Central memory CD8-positive, alpha-beta T cell (primary cell): ENCODE measurements at places on chromosomes 16 and 17.

DNA sequence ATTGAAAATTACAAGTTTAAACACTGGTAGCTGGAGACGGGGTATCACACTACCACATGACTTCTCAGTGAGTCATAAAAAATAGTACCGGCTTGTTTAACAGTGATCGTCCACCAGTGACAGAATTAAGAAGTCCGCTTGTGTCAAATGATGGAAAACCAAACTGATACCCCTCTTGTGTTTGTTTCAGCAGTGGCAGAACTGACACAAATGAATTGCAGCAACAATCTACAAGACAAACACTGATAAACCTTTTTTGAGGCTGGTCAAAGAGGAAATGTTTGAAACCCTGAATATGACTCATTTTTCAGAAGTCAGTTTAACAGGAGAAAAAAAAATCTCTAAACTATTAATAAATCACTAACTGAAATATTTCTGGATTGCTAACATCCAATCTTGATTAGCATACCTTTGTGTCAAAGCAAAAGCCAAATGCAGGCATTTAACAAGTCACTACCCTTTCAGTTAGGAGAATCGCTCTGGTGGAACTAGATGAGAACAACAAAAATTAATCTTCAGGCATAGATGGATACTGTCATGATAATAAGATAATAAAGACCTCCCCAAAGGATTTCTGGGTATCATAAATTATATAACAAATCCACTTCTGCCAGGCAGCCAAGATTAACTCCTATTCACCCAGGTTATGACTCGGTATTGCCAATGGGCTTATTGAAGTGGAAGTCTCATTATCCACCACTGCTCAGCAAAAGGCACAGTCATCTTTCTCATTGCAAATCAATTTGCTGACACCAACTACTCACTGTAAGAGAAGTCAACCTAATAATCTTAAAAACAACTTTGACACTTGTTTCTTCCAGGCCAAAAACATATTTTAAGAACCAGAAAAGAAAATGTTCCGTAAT lies 20.8 kb downstream of the DCUN1D3 start:
- no peak for DNase-seq

DNA sequence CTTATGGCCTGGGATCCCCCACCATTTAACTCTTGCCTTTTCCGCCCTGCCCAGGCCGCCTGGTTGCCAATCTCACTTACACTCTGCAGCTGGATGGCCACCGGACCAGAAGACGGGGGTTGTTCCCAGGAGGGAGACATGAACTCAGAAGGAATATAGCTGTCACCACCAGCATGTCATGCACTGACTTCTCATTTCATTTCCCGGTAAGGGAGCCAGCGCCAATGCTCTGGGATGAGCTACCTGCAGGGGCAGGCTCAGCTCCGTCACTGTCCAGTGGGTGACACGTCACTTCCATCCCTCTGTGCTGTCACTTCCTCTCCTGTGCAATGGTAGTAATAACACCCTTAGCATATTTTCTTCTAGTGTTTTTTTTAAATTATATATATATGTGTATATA lies 26.7 kb downstream of the ITGAL start:
- DNase-seq = no peak

DNA sequence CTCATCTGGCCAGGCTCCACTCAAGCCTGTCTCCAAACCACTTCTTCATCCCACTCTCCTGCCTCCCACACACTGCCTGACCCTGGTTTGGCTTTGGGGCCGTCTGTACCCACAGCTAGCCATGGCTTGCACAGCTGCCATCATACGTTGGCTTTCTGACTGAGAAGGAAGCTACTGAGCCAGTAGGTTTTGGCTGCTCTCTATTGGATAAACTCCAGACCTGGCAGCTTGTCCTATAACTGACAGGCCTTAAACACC lies 3.9 kb downstream of the MIF4GD start:
- no peak for DNase-seq

GRCh38 chr17:28950017-28950751 lies 1.1 kb downstream of the PHF12 start:
- peak; percentile 42 for DNase-seq

- no peak for DNase-seq
These were observed 2.6 kb downstream of the KAT2A start for GRCh38 chr17:42118545-42118944.

GRCh38 chr17:38628441-38628840 lies 22.7 kb upstream of the SRCIN1 start:
- no peak for DNase-seq

- no peak for DNase-seq
These were observed 4.8 kb downstream of the ATP2A3 start for GRCh38 chr17:3959295-3959899.

- peak; percentile 97 for DNase-seq
These were observed at the start of the genes CNTROB and TRAPPC1 for GRCh38 chr17:7931709-7932482. Gene CNTROB, plus strand, starts transcription at chr17:7932206. Its CDS starts 874 bp downstream, at chr17:7933080. Gene TRAPPC1, minus strand, starts transcription at chr17:7931946. Its CDS starts 117 bp downstream, at chr17:7931829.

DNA sequence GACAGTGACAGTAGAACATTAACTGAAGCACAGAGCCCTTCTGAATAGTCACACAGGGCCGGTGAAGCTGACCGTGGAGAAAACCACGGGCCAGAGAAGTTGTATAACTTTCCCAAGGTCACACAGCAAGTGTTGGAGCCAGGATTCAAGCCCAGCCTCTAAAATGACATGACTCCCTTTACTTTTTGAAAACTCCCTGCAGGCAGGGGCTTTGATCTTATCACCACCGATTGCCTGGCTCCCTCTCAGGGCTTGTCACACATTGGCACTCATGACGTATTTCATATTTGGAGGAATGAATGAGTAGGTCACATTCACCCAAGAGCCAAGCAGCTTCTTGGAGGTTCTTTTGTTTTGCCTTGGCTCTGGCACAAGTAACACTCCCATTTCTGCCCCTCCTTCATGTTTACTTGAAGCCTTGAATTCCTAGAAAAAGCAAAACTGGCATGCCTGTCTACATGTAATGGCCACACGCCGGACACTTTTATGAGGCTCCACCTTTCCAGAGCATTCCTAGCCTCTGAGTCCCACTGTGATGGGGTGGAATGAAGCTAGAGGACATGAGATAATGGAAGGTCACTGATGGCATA lies 13.3 kb upstream of the RBBP6 start:
- no peak for DNase-seq

- no peak for DNase-seq
These were observed 32.6 kb upstream of the ZNF469 start for GRCh38 chr16:88349903-88350900.

- DNase-seq = no peak
These were observed 29.3 kb downstream of the ALDH3A2 start for GRCh38 chr17:19677736-19678379.

DNA sequence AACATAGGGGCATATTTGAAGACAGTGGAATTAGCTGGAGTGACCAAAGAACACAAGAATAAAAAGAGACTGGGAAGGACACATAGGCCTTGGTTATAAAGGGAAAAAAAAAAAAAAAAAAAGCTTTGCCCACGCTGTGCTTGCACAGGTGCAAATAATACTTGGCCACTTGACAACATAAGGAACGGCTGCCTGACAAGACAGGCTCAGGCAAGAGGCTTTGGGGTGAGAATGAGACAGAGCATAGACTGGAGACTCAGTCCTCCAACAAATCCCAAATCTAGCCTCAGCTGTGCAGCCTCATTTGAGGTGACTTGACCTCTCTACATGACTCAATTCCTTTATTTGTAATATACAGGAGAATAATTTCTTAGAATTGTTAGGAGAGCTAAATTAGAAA lies 332.8 kb upstream of the DYNLRB2 start:
- no peak for DNase-seq

DNA sequence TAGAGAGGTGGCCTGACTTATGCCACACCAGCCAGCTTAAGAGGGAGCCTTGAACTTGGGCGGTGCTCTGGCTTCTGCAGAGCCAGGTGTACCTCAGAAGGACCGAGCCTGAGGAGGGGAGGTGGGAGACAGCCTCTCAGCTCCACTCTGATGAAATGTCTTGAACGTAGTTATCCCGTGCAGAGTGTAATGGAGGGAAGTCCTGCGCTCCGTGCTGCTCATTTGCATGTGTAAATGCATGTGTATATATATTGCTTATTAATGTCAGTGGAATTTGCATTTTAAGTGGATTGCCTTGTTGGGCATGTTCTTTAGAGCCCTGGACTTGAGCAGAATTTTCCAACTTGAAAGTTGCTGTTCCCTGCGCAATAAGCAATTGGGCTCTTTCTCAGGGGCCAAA lies 264.9 kb upstream of the SDK2 start:
- DNase-seq = no peak

DNA sequence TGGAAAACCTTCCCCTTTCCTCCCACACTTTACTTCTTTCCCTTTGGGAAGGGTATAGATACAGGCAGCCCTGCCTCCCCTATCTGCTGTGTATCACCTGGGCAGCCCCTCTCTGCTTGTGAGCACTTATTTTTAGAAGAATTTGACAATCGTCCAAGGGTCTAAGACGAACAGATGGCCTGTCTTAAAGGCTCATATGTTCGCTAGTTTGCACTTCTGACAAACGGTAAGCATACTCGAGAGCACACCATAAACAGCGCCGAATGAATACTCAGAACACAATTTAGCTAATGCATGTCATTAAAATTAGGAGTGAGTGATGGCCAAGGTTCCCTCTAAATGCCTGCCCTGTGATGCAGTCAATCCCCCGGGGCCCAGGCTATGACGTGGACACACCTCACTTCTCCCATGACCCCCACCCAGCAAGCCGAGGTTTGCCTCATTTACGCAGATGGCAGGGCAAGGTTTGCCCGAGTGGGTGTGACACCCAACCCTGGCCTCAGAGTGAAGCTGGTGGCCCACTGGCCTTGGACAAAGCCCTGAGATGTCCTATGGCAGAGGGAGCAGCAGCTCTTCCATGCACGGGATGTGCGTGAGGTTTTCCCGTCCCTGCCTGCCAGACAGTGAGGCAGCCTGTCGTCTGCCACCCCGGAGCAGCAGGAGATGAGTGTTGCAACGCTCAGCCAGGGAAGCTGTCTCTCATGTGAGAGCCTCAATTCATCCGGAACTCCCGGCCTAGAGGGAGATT lies 125.2 kb downstream of the C16orf78 start:
- DNase-seq = no peak

DNA sequence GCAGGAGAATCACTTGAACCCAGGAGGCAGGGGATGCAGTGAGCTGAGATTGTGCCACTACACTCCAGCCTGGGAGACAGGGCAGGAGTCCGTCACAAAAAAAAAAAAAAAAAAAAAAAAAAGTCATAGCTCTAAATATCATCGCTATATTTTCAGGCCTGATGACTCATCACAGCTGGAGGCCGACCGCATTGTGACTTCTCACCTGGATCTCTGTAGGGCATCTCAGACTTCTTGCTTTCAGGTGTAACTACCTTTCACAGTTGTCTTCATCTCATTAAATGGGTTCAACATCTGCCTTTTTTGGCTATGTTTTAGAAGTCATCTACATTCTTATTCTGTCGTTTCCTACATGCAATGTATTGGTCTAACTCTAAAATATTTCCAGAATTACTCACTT lies 353.1 kb upstream of the MON1B start:
- DNase-seq = no peak

- no peak for DNase-seq
These were observed 88.2 kb downstream of the XYLT1 start for GRCh38 chr16:17382514-17382913.

DNA sequence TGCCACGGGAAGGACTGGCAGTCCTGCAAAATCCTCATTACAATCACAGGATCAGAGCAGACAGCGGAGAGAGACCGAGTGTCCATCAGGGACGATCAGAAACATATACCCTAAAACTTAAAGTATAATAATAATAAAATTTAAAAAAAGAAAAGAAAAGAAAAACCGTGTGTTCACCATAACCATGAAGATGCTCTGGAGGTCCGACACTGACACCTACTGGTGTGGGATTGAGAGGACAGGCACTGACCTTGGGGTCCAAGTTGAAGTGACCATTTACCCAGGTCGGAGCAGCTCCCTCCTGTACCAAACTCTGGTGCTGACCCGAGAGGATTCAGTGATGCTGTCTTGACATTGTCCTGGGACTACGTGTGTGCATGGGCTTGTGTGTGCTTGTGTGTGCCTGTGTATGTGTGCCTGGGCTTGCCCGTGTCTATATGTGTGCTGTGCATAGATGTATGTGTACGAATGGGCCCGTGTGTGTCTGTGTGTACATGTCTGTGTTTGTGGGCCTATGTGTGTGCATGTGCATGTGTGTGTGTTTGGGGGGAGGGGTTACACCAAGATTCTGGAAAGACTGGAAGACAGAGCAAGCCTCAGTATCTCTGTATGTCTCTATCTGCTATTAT lies 10.0 kb upstream of the CD300LD start:
- no peak for DNase-seq

DNA sequence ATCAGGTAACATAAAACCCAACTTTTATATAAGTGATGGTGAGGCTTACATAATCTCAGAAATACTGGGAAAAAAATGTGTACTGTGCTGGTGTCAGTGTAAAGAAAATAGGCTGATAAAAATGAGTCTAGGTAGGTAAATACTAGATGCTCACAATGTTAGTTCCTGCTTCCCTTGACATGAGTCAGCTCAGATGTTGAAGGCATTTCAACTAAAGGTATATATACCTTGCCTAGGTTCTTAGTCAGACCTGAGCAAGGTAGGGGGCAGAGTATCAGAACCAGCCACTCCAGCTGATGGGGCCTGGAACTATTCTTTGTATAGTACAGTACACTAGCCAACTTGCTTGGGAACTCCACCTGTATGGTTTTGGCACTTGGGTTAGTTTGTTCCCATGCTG lies 51.0 kb upstream of the CA10 start:
- DNase-seq = no peak

DNA sequence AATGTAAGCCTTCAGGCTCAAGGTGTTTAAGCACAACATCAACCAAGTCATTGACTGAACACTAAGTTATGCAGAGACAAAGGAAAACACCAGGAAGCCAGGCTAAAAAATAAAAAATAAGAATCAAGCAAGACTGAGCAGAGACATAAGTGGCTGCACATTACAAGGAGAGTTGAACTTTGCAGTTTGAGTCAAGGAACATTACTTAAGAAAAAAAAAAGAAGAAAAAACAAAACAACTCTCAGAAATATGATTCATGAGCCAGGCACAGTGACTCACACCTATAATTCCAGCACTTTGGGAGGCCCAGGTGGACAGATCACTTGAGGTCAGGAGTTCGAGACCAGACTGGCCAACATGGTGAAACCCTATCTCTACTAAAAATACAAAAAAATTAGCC lies 168.1 kb downstream of the C16orf95 start:
- DNase-seq = no peak

DNA sequence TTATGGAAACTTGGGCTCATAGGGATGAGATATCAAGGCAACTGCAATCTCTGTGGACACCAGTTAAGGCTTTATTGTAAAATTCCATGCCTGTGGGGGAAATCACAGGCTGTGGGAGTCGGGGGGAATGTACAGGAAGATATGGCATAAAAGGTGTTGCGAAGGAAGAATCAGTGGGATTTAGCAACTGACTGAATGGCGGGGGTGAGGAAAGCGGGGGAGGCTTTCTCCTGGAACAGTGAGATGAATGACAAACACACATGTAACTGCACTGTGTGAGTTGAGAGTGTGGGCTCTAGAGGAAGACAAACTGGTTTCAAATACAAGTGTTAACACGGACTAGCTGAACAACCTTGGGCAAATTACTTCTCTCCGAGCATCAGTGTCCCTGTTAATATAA lies 143.7 kb downstream of the PRKCB start:
- no peak for DNase-seq

DNA sequence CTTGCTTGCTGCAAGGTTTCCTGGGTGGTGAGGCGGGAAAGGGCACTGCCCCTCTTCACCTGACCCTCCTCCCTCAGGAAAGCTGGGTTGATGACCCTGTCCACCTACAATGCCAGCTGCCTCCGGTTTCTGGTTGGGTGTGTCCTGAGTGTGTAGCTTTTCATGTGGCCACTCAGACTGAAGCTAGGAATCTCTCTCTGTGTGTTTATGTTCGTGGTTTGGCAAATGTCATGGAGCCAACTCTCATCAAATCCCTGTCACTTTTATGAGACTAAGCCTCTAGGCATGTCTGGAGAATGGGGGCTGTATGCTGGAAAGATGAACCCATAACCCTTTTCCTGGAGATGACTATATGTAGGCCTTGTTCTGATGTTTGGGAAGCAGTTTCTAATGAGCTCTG lies 17.1 kb downstream of the PLEKHG4 start:
- no peak for DNase-seq
